CD8-positive, alpha-beta memory T cell (primary cell): ENCODE measurements at places on chromosomes 2 and 18. TPM values are rescaled to one million over a fixed set of nuclear protein-coding genes. Genes with fewer than 3 reads are reported as not detected.

SIX2 gene
- total RNA-seq: 0.09 TPM

ACMSD gene
- not detected for total RNA-seq

DNA sequence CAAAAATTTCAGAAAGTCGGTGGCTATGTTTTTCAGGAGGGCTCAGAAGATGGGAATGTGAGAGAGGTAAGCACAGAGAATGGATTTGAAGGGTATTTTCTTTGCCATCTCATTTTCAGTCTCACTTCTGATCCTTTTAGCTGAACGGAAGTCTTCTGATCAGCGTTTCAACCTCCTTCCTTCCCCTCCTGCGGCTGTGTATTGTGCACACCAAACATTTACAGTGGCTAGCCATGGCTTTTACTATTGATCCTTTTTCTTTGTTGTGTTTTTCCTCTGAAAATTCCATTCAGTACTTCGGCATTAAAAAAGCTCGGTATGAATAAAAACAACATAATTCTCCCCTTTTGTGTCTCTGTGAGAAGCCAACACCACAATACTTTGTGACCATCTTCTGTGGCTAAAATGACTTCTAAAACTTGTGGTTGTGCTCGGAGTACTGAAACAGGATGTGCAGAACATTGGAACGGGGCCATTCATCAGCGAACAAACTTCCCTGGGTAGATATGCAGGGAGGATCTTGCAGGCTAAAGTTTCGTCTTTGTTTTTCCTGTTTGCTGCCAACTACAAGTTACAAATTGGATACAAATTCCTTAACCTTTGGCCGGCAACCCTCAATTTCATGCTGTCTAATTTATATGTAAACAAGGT is 260.8 kb upstream of the FAM98A start:
- no peak for DNase-seq
- no peak overlapping the region for H3K27ac ChIP-seq
- no peak overlapping the region for H3K4me3 ChIP-seq
- H3K36me3 ChIP-seq: no peaks in the 10 kb centered on the region
- H3K4me1 ChIP-seq: no peaks in the 10 kb centered on the region

DNA sequence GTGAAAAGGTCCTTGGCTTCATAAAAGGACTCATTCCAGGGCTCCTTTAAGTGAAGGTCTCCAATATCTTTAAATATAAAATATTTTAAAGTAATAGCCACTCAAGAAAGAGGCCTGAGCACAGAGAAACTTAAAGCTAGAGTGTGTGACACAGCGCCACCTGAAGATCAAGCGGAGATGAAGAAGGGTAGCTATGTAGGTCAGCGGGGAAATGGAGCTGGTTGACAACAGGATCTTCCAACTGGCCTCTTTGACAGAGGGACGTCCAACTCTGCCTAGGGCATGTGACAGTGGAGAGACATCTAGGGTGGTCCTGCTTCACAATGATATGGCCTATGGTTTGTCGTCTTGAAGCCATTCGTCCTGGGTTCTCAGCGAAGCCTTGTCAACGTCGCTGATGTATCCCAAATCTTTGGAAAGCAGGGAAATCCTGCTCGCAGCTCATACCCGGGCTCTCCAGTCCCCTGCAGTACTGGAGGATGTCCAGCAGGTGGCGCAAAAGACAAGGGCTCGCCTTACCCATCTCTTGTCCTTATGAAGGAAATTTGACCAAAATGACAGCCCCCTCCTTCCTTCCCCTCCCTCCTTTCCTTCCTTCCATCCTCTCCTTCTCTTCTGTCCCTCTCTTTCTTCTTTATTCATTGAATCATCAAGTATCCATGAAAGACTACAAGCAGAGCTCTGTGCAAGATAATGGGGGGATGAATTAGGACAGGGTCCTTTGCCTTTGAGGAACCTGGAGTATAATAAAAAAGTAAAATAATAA is 59.6 kb downstream of the LONRF2 start:
- peak; percentile 30 for DNase-seq
- H3K4me3 ChIP-seq: no peak overlapping the region
- no peaks in the 10 kb centered on the region for H3K36me3 ChIP-seq
- no peak overlapping the region for H3K27ac ChIP-seq
- H3K27me3 ChIP-seq: no peaks in the 10 kb centered on the region

DNA sequence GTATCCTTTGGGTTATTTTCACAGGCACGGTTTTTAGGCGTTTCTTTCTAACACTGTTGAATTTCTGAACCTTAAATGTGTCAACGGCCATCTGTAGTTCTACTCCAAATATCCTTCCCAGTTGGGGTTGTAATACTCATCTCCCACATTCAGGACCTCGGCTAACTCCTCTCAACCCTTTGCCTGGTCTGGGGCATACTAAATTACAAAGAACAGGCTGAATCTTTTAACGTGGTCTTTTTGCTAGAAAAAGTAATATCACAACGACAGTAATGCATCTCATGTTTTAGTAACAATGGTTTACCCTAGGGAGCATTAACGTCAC is 2.1 kb downstream of the RPRM start:
- no peak for DNase-seq
- peaks cover 21% of the 10 kb centered on the region for H3K4me1 ChIP-seq
- no peaks in the 10 kb centered on the region for H3K36me3 ChIP-seq
- H3K27me3 ChIP-seq: peaks cover 21% of the 10 kb centered on the region
- no peak overlapping the region for H3K27ac ChIP-seq
- H3K4me3 ChIP-seq: no peak overlapping the region

DNA sequence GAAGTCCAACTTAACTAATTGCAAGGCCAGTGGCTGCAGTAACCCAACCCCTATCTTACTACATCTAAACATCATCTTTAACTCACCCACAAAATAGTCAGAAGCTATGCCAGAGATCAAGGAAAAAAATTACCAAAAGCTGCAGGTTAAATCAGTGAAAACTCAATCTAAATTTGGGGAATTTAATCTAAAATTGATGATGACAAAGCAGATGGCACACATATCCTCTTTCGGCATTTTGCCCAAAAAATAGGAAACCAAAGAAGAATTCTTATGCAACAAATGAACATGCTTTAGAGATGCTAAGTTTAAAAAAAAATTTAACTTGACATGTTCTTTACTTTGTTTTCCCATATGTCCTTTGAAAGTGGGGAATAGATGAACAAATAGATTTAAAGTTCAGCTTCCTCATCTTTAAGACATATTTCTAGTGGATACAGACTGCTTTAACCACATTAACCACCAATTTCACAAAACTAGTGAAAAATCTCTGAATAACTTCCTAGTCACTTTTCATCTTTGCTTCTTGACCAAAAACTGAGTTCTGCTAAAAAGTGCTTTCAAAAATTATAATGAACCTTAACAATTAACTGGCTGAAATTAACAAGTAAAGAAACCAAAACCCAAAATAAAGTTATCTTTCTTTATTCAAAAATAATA is 74.3 kb upstream of the CCDC150 start:
- H3K27me3 ChIP-seq: no peaks in the 10 kb centered on the region
- H3K36me3 ChIP-seq: no peaks in the 10 kb centered on the region
- H3K4me1 ChIP-seq: no peaks in the 10 kb centered on the region
- H3K27ac ChIP-seq: no peak overlapping the region
- no peak overlapping the region for H3K4me3 ChIP-seq

DNA sequence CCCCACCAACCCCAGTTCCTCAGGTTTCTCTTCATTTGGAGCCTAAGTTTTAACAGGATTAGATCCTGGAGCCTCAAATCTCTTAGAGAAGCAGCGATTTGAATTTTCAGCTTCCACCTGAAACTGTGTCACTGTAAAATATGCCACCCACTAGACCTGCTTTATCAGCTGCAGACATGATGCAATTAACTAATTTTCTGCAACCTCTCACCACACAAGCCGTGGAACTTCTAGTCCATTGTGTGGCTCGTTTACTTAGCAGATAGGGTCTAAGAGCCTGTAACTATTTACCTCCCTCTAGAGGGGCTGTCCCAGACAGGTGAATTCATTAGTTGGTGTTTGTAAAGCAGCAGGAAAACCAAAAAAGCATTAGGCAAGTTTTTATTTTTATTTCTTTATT is 31.6 kb upstream of the FZD5 start:
- H3K27me3 ChIP-seq: no peaks in the 10 kb centered on the region
- no peak overlapping the region for H3K27ac ChIP-seq
- no peak for DNase-seq

- H3K4me3 ChIP-seq: no peak overlapping the region
- H3K4me1 ChIP-seq: no peaks in the 10 kb centered on the region
- H3K27me3 ChIP-seq: no peaks in the 10 kb centered on the region
- no peaks in the 10 kb centered on the region for H3K36me3 ChIP-seq
Observed at GRCh38 chr2:229511524-229511923, 202.8 kb downstream of the DNER start.

DNA sequence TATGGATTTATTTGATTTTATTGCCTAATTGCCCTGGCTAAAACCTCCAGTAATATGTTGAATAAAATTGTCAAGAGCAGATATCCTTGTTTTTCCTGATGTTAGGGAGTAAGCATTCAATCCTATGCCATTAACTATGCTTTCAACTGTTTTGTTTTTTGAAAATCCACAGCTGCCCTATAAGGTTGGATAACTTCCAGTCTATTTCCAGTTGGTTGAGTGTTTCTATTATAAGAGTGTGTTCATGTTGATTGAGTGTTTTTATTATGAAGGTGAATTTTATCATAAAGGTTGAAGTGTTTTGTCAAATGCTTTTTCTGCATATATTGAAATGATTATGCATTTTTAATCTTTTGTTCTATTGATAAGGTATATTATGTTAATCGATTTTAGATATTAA is 149.9 kb upstream of the SCN7A start:
- H3K36me3 ChIP-seq: no peaks in the 10 kb centered on the region
- DNase-seq: no peak
- H3K27ac ChIP-seq: no peak overlapping the region
- no peak overlapping the region for H3K4me3 ChIP-seq
- H3K4me1 ChIP-seq: no peaks in the 10 kb centered on the region

DNA sequence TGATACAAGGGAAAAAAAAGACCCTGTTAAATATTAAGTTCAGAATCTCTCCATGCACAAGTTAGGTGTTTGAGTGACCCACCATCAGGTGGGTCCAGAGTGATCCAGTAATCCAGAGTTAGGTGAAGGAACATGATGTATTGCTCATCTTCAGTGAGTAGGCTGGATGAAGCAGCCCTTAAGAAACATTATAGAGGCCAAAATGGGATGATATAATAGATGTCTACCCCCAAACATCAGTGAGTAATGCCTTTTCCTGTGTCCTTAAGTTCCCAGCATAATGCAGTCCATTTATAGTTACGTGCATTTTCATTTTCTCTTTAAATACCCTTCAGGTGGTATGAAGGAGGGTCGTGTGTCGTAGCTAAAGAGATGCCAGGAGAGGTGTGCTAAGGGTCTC is 89.6 kb downstream of the MAP4K4 start:
- H3K4me3 ChIP-seq: no peak overlapping the region
- no peak overlapping the region for H3K27ac ChIP-seq
- no peak for DNase-seq
- H3K27me3 ChIP-seq: no peaks in the 10 kb centered on the region

- H3K36me3 ChIP-seq: no peaks in the 10 kb centered on the region
- no peak overlapping the region for H3K27ac ChIP-seq
- H3K27me3 ChIP-seq: peaks cover under 1% of the 10 kb centered on the region
- DNase-seq: no peak
- H3K4me1 ChIP-seq: no peaks in the 10 kb centered on the region
- H3K4me3 ChIP-seq: no peak overlapping the region
Observed at GRCh38 chr2:106536490-106536889, 49.3 kb downstream of the CD8B2 start.

DNA sequence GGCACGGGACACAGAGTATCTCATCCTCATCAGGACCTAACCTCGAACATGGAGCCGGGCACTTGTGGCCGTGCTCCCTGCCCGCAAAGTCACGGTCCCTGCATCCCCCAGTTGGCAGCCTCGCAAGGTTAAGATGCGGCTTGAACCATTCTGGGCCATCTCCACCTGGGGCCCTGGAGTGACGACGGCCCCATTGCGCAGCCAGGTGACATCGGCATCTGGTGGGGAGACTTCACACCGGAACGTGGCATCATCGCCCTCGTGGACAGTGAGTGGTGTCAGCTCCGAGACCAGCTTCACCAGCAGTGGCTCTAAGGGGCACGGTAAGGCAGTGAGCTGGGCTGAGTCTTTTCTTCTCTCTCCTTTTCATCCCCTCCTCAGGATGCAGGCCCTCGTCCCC is 12.6 kb downstream of the TMEM198 start:
- no peaks in the 10 kb centered on the region for H3K36me3 ChIP-seq
- H3K4me1 ChIP-seq: peaks cover 7% of the 10 kb centered on the region
- H3K27me3 ChIP-seq: peaks cover 24% of the 10 kb centered on the region
